ENCODE measurements at places on chromosomes 16 and 17.

DNA sequence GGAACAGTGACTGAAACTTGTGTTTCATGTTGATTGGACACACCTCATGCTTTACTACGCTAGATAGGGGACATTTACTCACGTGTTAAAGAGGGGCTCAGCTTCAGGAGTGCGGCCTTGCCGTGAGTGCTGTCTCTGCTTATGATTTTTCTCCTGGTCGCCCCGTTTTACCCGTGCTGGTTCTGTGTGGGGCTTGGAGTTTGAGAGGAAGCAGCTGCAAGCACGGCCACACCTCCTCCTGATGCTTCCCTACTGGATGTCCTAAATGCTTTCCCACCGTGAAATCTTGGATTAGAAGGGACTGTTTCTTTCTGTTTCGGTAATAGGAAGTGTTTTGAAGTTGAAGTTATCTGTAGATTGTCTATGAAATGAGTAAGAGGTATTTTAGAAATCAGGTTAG, 54.0 kb upstream of the ZNF750 start:
- no peak for DNase-seq

GRCh38 chr16:531494-532125, 4.1 kb downstream of the CAPN15 start:
- no peak for DNase-seq

DNA sequence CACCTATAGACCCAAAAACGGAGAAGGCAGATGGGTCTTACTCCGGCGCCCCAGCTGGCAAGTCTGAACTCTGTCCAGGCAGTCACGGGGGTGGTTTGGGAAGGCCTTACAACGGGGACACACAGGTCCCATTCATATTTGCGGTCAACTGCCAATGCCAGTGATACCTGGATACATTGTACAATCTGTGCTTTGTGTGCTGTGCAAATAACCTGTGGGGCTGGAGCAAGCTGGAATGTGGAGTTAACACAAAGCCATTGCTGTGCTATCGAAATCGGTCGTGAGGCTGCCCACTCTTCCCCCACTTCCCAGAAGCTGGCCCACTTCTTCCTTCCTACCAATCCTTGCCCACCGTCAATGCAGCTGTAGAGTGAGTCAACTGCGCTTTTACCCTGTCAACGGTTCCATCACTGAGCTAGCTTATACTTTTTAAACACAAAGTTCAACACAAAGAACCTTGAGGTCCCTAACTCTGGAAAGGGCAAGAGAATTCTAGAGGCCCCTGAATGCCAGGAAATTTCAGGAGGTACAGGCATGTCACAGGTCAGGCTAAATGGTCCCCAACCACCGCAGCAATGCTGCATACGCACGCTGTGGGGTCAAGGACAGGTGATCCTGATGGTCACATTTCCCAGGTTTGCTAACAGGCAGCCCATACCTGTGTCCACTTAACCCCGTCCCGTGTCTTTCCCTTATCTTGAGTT, 122.8 kb downstream of the ZFHX3 start:
- no peak for DNase-seq

GRCh38 chr16:15601212-15601879, 41.6 kb downstream of the MARF1 start:
- DNase-seq, result no peak

DNA sequence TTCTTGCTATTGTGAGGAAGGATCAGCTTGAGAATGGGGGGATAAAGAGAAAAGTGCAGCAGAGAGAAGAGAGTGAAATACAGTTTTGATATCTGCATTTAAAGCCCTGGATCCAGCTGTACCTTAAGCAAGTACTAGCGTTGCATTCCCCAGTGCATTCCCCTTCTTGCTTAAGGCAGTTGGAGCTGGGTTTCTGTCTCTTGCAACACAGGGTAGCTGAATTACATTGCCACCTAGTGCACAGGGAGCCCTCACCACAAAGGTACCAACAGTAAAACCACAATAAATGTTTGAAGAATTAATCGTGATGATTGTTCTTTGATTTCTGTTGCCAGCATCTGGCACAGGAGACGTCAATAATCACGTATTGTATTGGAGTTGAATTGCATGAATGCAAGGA, 588.7 kb downstream of the RBFOX1 start:
- DNase-seq, result no peak

GRCh38 chr16:24539850-24540601, 660 bp downstream of the RBBP6 start:
- no peak for DNase-seq

GRCh38 chr16:16830401-16830800, 451.5 kb downstream of the NPIPA7 start:
- no peak for DNase-seq

GRCh38 chr17:44374306-44375195, 10.9 kb upstream of the FAM171A2 start:
- DNase-seq, result no peak

DNA sequence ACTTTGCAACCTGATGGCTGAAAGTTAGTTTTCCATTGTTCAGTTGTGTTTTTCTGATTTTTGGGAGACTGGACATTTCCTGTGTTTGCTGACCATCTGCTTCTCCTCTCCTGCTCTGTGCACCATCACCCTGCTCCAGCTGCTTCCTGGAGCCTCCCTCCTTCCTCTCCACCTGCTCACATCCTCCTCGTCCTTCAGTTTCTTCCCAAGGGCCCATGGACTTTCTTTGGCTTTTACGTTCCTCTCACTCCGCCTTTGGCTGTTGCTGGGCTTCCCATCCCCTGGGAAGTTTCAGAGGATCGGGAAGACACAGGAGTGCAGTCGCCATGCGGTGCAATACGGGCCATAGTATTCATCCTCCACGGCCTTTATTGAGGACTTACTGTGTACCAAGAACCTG, 61.6 kb downstream of the TNFRSF13B start:
- no peak for DNase-seq

DNA sequence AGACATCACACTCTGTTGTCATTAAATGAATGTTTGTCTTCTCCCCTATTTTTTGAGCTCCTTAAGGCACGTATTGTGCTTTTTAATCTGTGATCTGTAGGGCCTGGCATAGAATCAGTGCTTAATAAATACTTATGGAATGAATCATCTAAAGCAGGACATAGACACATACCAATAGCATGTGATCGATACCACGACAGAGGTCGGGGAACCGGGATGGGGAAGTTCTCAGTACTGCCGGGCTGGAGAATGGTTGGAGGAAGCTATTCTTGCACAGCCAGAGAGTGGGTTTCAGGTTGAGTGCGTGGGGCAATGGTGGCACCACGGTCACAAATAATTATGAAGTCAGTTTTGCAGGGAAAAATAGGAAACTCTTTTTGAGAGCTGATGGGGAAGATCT, 26.8 kb downstream of the NLRP1 start:
- DNase-seq, result no peak

GRCh38 chr16:84228256-84228838, 11.5 kb downstream of the KCNG4 start:
- DNase-seq, result no peak

- DNase-seq, result peak; percentile 43
These were observed 857 bp upstream of the STAT5A start for GRCh38 chr17:42287305-42287976.

DNA sequence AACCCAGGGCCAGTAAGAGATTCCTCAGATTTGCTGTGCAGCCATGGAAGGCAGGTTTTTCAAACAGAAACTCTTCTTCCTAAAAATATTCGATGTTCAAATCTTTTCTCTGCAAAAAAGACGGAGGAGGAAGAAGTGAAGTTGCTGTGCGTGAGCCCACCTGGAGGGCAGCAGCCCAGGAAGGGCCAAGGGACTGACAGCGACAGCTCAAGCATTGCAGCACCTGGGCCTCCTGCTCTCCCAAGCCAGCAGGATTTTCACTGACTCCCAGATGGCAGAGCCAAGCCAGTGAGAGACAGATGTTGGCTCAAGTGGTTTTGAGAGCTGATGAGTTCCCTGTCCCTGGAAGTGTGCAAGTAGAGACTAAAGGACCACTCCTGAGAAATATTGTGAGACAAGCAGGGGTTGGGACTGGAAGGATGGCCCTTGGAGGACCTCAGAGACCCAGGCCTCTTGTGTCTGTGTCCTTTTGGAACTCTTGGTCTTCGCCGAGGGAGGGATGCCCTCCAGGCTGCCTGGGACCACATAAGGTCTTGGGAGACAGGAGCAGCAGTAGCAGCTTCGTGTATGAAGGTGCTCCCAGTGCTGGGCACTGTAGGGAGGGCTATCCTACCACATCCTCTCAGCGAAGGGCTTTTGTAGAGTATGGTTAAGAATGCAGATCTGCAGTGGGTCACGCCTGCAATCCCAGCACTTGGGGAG, 29.3 kb upstream of the TNFRSF13B start:
- no peak for DNase-seq

- DNase-seq, result no peak
These were observed 187.6 kb downstream of the RGS9 start for GRCh38 chr17:65324611-65325342.

GRCh38 chr17:21196126-21196525, 17.8 kb downstream of the TMEM11 start:
- DNase-seq, result no peak

GRCh38 chr16:73022534-73022933, 25.4 kb downstream of the ZFHX3 start:
- no peak for DNase-seq

DNA sequence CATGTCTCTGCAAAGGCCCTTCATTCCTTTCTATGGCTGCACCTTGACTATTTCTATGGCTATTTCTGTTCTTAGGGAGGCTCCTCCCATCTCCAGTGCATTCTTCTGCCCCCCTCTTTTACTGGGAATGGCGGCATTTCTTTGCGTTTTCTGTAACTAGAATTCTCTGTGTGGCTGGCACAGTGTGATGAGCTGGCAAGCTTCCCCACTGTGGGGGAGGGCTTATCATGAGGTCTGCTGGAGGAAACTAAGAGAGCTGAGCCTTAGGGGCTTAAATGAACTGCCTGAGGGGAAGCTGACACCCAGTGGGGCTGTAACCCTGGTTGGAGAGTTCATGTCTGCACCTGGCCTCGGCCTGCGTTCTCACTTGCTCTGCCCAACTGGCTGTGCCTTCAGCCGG, 1.5 kb upstream of the CARD14 start:
- DNase-seq, result no peak

DNA sequence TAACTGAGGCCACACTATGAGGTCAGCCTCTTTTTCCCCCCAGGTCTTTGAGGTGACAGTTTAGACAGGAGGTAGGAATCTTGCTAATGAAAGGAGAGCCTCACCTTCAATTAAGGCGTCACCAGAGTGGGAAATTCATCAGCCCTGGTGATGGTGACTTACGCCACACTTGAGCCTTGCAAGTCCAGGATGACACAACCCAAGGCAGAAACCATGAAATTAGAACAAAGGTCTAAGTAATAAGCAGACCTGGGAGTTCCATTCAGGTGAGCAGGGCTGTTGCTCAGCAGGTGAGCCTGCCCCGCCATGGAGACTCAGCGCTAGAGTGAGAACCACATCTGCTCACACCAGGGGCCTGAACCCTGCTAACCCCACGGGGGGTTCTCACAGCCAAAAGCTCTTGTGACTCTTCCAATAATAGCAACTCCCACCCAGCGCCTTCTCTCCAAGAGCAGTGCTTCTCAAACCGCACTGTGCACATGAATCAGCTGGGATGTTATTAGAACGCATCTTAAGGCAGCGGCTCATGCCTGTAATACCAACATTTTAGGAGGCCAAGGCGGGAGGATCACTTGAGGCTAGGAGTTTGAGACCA, 28.7 kb upstream of the KIFC3 start:
- DNase-seq, result no peak

GRCh38 chr17:74211141-74211911, 2.0 kb upstream of the TTYH2 start:
- DNase-seq, result no peak

Measured in CD4-positive, alpha-beta T cell treated with Interleukin-4 for 4 hours (primary cell).